Amniotic epithelial cell (primary cell): ENCODE measurements at places on chromosomes 3 and 15.
A peak's percentile ranks its signal among the peaks of the same experiment; 100 is the strongest.

- no peak for DNase-seq
Observed at GRCh38 chr15:91936927-91937326, 83.4 kb downstream of the SLCO3A1 start.

DNA sequence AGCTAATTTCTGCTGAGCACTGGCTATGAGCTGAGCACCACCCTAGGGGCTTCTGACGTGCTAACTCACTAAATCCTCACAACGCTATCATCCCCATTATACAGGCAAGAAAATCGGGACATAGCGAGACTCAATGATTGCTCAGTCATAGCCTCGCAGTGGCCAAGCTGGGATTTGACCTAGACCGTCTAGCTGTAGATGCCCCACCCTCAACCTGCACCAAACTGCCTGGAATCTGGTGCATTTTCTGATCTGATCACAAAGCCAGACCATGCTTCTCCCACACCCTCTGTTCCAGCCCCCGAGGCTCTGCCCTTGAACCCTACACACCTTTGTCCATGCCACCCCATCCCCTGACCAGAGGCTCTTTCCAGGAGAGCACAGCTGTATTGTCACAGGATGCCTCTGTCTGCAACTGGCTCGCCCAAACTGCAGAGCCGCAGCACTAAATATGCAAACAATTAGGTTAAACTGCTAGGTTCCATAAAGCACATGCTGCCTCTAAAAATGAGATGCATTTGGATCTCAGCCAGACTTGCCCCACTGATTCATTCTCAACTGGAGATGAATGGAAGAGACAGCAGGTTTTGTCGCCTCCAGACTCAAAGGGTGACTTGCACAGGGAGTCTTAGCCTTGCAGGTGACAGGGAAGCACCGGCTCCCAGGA, 95.2 kb downstream of the NUP210 start:
- no peak for DNase-seq

DNA sequence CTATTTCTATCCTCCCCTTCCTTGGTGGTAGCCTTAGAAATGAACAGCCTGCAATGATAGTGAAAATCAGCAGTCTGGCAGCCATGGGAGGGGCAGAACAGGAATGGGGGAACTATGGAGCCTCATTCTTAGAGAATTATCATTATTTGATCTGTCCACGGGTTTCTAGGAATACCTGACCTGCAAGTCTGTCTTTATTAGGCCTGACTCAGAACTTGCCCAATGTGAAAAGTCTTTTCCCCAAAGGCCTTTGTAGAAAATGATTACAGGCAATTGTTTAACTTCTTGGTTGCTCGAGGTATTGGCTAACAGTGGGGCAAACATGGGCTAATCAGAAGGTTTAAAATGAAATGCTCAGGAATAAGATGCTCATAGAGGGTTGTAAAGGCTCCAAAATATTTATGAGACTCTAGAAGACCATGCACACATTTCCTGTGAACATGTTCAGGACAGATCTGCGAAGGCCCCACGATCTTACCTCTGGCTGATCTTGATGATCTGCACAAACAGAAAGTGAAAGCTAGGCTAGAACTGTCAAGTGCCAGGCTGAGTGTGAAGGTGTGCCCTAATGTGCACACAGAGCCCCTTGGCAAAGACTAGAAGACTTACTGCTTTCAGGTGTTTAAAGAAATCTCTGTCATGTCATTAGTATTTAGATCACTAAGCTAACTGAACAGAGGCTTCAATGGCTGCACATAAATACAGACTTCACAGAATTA, 39.6 kb upstream of the LAMP3 start:
- no peak for DNase-seq

GRCh38 chr15:89068325-89068784, 19.9 kb upstream of the ABHD2 start:
- DNase-seq: peak; percentile 92

DNA sequence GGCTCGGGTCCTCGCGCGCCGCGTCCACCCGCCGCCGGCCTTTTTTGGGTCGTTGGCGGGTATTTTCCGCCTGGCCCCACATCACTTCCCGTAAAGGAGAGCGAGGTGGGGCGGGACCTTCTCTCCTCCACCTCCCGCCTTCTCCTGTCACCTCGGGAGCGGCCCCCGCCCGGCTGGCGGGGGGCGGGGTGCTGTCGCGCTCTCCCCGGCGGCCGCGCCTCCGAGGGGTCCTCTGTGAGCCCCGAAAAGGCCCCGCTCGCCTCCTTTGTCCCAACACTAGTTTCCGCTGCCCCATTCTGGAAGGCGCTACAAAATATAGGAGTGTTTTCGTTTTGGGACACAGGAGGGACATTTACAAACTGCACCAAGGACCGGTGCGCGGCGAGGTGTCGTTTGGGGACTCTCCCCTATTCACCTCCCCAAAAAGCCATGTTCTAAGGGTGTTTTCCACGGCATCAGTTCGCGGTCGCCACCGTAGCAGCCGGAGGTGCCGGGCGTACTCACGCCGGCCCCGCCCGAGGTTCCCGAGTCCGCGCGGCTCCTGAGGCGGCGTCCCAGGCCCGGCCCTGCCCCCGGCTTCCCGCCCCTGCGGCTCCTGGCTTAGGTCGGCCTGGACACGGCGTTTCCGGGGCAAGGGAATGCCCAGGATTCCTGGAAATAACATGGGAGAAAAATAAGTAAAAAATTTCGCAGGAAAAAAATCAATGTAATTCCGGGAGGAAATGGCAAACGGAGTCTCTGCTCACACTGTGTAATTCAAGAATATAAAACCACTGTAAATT, at the start of gene RAB27A:
Gene RAB27A (minus strand): TSS at position 68 of the 782 bp plus-strand sequence. CDS start 54,879 bp downstream, outside the sequence.
- DNase-seq: peak; percentile 73

GRCh38 chr15:39892418-39892817, 27.6 kb downstream of the GPR176 start:
- no peak for DNase-seq

- DNase-seq: no peak
Observed at GRCh38 chr15:41578736-41579383, 19.8 kb downstream of the TYRO3 start.

GRCh38 chr15:82851981-82852511, 42.6 kb downstream of the WHAMM start:
- DNase-seq: peak; percentile 60

DNA sequence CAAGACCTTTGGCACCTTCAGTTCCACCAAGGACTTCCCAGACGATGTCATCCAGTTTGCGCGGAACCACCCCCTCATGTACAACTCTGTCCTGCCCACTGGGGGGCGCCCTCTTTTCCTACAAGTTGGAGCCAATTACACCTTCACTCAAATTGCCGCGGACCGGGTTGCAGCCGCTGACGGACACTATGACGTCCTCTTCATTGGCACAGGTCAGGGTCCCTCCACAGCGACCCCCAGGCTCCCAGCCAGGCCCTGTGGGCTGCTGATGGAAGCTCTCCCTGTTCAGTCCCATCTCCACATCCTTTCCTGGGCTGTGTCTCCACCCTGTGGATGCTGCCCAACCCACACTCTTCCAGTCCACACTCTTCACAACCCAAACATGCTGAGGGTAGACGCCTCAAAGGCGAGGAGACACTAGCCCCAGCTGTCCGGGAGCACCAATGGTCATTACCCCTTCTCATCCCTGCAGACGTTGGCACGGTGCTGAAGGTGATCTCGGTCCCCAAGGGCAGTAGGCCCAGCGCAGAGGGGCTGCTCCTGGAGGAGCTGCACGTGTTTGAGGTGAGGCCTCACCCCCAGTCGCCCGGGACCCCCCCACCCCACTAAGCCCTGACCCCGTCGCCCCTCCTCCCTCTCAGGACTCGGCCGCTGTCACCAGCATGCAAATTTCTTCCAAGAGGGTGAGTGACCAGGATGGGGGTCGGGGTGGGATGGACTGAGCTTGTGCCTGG, 4.3 kb upstream of the LSMEM2 start:
- peak; percentile 45 for DNase-seq

DNA sequence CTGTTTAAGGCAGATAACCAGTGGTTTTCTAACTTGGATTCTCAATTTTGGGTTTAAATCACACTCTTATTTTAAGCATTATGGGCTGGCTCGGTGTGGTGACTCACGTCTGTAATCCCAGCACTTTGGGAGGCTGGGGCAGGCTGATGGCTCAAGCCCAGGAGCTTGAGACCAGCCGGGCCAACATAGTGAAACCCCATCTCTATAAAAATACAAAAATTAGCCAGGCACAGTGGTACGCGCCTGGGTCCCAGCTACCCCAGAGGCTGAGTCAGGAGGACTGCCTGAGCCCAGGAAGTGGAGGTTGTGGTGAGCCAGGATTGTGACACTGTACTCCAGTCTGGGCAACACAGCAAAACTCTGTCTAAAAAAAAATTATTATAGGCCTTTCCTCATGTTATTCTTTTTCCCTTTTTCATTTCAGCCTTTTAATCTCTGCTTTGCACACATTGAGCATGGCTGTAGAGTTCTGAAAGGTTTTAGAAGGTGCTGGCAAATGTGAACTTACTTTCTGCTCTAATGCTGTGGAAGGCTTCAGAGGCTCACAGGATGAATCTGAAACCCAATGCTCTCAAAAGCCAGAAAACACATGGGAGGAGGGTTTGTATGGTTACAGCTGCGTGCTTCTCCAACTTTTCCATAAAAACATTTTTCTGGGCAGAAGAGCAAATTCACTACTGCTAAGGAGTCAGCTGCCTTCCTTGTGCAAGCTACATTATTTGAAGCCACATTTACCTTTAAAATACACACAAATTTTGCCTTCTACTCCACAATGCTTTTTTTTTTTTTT, 32.5 kb downstream of the CHAC1 start:
- DNase-seq: peak; percentile 49

- peak; percentile 51 for DNase-seq
Observed at GRCh38 chr15:75140080-75140879, 61.4 kb upstream of the C15orf39 start.

GRCh38 chr3:173586166-173586565, 188.6 kb downstream of the NLGN1 start:
- peak; percentile 7 for DNase-seq

DNA sequence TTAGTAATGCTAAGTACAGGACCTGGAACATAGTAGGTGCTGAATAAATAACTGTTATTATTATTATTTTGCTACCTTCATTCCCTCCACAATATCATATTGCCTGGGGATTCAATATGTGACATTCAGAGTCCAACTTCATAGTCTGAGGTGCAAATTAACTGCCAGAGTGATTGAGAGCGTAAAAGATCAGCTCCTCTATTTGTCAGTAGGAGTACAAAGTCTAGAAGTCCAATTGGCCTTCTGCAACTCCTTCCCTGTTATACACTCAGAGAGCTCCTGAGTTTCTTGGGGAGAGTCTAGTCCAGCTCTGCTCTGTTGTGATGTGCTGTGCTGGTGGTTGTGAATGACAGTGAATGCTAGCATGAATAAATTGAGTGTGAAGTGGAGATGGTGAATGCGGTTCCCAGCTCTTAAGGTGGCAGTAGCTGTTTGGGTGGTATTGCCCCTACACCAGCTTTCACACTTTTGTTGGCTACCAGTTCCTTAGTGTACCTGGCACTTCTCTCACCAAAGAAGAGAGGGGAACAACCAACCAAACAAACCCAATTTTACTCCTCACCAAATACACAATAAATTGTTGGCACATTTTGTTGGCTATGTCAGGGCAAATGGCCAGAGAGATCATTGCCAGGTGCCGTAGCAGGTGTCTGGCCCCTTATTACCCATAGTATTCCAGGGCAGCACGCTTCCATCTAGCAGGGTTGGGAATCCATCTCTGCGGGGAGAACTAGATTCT, 270.1 kb upstream of the TBL1XR1 start:
- no peak for DNase-seq

DNA sequence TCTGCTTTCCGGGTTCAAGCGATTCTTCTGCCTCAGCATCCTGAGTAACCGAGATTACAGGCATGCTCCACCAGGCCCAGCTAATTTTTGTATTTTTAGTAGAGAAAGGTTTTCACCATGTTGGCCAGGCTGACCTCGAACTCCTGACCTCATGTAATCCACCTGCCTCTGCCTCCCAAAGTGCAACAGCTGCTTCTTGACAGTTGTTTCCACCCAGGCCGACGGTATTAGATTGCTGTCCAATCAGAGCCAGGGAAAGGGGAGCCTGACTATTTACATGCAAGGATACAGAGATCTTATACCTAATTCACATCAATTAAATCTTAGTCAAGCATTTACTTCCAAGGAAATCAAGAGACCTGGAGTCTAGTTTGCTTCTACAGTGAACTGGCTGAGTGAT, 4.0 kb upstream of the CAPN3 start:
- no peak for DNase-seq

DNA sequence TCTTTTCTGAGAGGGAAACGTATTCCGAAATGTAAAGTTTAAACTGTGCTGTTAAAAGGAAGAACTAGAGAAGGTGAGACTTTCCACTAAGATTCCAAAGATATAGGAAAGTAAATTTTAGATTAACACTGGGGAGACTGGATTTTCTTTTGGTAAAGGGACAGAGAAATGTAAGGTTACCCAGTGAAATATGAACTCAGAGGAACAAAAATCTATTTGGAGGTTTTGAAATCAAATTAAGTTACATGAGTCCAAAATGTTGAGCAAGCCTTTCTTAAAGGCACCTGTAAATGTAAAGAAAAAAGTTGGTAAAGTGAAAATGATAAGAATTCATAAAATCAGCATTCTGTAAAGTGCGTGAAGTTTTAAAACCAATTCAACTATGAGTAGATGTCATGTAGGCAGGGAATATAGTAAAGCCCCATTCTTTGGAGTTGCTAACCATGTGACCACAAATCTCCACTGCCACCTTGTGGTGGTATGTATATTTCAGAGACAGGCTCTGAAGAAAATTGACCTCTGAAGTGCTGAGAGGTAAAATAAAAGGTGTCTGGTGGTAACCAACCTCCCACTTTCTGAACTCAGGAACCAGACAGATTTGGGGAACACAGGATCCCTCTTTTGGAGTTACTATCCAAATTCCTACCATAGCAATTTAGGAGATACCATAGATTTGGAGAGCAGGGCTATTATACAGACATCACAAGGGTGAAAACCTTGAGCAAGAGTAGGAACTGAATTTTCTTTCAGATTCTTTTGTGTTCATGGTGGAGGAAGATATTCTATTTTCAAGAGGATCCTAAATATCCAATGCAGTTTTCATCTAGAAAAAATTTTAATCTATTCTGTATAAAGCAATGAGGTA, 215.3 kb downstream of the ROBO2 start:
- peak; percentile 45 for DNase-seq

- peak; percentile 3 for DNase-seq
Observed at GRCh38 chr15:41215708-41216107, 14.8 kb downstream of the EXD1 start.

DNA sequence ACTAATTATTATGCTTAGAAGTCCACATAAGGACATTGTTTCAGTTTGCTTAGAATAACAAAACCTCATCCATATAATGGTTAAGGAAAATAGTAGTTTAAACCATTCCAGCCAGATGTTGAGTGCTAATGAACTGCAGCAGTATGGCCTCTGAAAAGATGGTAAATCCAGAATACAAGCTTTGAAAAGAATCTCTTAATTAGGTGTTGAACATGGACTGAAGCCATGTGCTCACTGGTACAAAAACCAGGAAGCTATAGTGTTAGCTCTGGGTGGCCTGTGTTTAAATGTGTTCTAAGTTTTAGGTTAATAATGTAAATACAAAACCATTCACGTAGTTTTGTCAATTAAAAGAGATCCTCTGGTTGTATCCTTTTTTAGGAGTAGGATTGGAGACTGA, 78.2 kb downstream of the GALK2 start:
- DNase-seq: no peak

DNA sequence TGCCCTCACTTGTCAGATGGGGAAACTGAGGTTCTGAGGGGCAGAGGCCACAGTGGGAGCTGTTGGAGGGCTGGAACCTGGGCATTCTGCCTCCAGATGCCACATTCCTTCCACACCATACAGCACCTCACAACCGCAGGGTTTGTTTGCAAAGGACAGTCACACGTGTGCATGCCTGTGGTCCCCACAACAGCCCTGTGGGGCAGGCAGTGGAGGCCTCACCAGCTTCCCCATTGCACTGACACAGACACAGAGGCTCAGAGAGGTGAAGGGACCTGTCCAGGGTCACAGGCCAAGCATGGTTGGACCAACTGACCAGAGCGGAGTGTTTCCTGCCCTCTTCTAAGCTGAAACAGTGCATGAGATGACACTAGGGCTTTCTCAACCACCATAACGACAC, 75.2 kb upstream of the SEC13 start:
- DNase-seq: no peak
